ENCODE measurements at places on chromosomes 16 and 17.
A peak's percentile ranks its signal among the peaks of the same experiment; 100 is the strongest.

DNA sequence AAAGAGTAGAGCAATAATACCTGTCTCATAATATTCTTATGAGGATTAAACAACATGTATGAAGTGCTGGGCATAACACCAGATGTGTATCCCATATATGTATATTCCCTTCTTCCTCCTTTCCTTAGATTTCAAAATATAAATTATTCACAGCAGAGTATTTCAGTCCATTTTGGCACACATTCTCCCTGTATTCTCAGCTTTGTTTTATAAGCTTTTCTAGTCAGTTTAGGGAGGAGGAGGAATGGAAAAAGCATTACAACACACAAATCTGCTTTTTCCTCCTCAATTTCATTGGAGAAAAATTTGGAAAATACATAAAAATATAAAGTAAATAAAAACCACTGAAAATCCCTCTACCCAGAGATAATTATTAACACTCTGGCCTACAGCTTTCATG, 46.6 kb upstream of the CORO6 start:
- no peak for DNase-seq

DNA sequence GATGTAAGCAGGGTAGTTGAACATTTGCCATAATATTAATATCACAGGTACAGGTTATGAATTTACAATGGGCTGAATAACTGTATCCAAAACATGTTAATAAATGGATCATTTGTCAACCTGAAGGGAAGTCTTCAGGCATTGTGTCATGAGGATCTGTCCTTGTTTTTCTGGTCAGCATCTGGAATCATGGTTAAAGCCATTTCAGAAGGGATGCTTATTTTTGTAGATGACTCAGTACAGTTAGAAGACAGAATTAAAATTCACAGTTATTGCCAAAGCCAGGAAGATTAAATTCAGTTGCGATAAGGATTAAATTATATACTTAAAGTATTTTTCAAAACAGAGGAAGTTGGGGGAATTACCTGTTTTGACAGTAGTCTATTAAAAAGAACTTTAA, 8.0 kb downstream of the PSMD11 start:
- no peak for DNase-seq

DNA sequence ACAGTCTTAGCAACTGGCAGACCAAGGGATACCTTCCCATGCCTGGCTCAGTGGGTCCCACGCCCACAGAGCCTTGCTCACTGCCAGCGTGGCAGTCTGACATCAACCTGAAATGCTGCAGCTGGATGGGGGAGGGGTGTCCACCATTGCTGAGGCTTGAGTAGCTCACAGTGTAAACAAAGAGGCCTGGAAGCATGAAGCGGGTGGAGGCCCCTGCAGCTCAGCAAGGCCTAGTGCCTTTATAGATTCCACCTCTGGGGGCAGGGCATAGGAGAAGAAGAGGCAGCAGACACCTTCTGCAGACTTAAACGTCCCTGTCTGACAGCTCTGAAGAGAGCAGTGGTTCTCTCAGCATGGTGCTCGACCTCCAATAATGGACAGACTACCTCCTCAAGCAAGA, 263.2 kb downstream of the KIF2B start:
- no peak for DNase-seq

- no peak for DNase-seq
These were observed 6.7 kb upstream of the LPO start for GRCh38 chr17:58231641-58232040.

DNA sequence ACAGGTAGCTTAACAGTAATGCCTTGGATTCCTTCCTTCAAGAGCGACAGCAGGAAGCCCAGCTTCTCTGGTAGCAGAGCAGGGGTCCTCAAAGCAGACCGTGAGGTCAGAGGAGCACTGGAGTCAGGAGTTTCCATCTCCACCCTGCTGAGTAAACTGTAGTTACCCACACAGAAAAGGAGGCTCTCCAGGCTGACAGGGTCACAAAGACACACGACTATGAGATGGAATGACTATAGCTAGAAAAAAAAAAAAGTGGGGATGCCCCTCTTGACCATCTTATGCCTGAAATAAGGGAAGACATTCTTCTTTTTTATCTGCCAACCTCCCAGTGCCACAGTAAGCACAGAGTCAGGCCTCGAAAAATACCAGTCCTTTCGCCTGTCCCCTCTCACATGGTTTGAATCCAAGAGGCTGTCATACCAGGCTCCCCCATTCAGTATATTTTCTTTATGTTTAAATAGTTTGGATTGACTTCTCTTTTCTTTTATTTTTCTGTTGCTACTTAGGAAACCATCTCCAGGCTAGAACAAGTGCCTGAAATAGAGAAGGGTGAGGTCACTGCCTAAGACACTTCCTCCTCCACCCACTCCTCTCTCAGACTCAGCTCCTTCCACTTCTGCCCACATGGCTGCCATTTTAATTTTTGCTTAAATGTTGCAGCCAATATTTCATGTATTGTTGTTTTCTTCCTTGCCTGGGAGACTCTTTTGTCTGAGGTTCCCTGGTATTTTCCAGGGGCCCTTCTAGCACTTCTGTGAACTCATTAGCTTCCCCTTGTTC, 707.4 kb downstream of the MAF start:
- DNase-seq, result no peak

DNA sequence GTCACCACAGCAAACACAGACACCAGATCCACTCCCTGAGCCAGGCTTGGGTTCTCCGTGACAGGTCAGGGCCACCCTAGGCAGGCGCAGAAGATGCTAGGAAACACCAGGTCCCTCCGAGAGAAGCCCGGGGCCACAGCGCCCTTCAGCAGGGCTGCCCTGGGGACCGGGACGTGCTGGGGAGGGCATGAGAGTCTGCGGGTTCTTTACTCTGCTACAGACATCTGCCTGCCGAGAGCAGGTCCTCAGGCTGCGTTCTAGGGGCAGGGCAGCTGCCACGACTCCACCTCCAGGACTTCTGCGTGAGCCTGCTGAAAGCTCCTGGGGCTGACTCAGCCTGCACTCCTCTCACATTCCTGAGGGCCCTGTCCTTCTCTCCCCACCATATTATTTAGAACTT, 11.4 kb downstream of the MYLK3 start:
- no peak for DNase-seq

DNA sequence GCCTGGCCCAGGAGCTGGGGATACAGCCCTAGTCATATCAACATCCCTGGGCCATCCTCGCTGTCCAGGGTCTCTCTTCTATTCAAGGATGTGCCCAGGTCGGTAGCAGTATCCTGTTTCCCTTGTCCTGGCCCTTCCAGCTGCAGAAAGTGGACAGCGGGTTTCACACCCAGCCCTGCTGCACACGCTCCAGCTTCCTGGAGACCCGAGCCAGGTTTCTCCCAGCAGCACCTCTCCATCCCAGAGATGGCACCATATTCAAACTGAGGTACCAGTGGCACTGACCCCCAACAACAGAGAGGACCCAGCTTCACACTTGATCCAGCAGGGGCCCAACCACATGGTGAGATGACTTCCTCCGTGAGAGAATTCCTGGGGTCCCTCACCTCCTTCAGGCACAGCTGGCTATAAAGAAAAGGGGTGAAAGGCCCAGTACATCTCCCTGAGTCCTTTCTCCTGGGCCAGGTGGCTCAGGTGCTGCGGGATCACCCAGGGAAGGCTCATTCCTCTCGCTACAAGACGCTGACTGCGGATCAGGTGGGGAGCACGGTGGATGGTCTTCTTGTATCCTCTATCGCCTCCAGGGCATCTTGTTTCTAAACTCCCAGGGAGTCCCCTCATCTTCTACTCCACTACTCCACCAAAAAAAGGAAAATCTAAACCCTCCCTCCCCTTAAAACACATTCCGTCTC, 1.4 kb downstream of the CUEDC1 start:
- DNase-seq, result no peak

DNA sequence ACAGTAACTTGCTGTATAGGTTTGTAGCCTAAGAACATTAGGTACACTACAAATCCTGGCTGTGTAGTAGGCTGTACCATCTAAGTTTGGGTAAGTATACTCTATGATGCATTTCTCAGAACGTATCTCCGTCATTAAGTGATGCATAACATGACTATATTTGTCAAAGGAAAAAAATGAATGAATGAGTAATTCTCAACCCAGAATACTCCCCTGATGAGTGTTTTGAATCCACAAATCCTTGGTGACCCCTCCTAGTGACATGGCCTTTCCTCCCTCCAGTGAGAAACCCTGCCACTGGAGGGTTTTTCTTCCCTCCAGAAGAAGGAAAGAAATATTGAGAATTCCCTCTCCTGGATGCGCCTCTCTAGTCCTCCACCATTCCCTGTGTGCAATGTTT, 24.0 kb upstream of the SALL1 start:
- no peak for DNase-seq

- DNase-seq, result no peak
These were observed 206.2 kb downstream of the CCDC182 start for GRCh38 chr17:57538736-57539456.

- DNase-seq, result no peak
These were observed 23.6 kb upstream of the ENPP7 start for GRCh38 chr17:79706931-79707850.

- DNase-seq, result no peak
These were observed 3.0 kb downstream of the CDH1 start for GRCh38 chr16:68739964-68740627.

GRCh38 chr17:8029121-8029520, 9.7 kb upstream of the ALOX15B start:
- no peak for DNase-seq

GRCh38 chr16:10883004-10883403, 6.0 kb downstream of the CIITA start:
- no peak for DNase-seq

DNA sequence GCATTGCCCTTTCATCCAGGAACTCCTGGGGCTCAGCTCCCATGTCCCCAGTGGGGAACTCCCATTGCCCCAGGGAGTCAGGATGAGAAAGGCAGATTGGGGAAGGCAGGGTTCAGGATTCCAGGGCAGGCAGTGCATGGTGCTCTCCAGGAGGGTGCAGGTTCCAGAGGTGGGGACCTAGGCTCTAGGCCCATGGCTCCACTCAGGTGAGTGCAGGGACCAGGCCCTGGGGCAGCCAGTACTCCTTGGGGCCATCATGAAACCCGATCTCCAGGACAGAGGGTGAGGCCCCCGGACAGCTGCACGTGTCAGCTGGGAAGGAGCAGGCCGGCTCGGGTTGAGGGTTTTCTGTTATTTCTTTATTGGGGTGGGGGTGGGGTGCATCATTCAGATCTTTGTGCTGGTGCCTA, 1.3 kb upstream of the MTSS2 start:
- no peak for DNase-seq

DNA sequence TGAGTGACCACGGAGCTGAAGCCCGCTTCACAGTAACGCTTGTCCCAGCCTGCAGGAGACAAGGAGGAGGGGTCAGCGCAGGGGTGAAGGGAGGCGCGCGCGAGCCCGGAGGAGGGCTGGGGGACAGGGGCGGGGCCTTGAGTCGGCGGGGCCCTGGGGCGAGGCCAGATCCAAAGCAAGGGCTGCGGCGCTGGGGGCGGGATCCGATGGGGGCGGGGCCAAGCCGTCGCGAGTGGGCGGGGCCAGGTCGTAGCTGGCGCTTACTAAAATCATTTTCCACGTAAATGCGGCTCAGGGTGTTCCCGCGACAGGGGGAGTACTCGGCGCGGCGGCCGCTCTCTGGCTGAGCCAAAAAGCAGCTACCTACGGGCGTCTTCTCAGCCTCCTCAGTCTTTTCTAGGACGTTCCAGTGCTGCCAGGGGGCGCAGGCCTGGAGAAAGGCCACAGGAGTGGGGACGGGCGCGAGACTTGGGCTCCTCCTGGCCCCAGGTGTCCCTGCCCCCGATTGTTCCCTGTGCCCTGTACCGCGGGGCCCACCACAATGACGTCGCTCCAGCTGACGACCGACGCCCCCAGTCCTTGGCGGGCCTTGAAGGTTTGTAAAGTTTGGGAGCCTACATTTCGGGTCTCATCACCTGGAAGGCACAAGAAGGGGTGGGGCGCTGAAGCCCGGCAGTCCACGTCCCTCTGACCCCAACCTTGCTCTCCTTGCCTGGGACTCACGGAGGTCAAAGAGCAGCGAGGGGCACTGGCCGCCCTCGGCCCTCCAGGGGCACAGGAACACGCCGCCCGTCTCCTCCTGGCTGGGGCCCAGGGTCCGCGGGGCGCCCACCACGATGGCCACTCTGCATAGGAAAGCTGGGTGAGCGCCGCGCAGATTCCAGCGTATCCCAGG, 3.9 kb downstream of the ITGA2B start:
- DNase-seq, result peak; percentile 88

GRCh38 chr17:28716740-28717577, 709 bp downstream of the RAB34 start:
- DNase-seq, result no peak

GRCh38 chr16:48608871-48609651, 919 bp downstream of the N4BP1 start:
- no peak for DNase-seq

DNA sequence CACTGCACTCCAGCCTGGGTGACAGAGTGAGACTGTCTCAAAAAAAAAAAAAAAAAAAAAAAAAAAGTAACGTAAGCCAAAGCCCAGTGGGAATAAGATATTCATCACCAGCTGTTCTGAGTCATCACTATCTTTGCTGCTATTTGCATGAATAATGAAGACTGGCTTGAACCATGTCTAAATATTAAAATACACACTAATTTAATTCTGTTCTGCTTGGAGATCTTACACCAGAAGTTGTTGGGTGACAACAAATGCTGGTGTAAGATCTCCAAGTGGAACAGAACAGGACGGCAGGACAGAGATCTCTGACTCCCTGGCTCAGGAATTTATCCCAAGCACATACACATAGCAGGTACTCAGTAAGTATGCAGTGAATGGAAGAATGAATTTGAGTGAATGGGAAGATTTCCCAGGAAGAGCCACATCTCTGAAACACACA, 19.6 kb downstream of the DNAH17 start:
- no peak for DNase-seq

- no peak for DNase-seq
These were observed 220.2 kb upstream of the TBX2 start for GRCh38 chr17:61179380-61179806.

DNA sequence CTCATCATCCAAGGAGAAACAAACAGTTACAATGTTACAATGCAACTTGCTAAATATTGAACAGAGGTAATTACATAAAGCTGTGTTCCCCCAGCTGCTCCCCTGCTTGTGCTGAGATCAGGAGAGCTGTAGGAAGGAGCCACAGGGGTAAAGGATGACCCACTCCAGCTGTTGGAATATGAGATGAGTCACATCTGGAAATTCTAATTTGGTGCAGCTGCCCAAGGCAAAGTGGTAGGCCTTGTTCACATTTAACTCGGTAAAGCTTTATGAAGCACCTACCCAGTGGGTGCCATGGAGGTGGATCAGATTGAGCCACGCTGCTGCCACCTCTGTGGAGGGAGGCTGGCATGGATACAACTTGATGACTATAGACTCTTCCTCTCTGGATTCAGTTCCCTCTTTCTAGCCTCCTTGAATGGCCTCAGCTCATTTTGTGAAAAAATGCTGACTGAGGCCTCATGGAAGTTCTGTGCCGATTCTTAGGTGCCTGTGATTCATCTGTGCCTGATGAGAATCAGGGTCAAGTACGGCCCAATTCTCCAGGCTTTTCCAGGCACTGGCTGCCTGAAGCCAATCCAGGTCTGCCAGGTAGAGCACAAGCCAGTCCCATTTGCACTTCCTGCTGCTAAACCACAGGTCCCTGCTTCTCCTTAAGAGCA, 7.4 kb downstream of the ZNF689 start:
- no peak for DNase-seq

- no peak for DNase-seq
These were observed 257.9 kb downstream of the SOX9 start for GRCh38 chr17:72378414-72379390.

- no peak for DNase-seq
These were observed 607.3 kb upstream of the GOT2 start for GRCh38 chr16:59341368-59341767.
